ENCODE measurements at places on chromosomes 13 and 19.

DNA sequence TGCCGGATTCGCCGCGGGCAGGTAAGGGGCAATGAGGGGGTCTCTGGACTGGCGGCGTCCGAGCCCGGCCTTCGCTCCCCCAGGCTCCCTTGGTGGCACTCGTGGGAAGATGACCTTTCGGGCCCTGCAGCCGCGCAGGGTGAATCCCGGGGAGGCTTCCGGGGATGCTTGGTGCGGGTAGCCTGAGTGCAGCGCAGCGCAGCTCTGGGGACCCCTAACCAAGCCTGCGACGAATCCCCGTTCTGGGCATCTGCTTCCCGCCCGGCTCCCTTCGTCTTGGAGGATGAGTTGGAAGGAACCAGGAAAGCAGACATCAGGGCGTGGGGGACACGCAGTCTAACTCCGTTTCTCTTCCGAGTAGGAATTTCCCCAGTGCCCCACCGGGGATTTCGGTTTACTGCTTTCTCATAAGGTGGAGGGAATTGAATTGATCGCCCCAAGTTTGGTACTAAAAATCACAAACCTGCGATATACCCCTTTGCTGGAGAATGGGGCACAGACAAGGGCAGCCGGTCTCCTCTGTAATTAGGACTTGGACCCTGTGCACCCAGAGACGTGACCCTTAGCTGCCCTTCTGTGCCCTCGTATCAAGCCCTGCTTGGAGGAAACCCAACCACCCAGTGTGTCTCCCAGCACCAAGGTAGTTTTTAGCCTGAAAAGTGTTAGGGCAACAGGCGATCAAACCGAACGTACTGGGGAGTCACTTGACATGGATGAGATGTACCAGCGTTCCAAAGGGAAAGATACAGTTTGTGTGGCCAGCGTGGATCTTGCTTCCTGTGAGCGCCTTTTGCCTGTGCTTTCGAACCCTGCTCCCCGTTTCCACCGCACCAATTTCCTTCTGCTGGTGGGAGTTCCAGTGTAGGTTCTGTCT lies 1.0 kb downstream of the GPC5 start:
- DNase-seq, result no peak

DNA sequence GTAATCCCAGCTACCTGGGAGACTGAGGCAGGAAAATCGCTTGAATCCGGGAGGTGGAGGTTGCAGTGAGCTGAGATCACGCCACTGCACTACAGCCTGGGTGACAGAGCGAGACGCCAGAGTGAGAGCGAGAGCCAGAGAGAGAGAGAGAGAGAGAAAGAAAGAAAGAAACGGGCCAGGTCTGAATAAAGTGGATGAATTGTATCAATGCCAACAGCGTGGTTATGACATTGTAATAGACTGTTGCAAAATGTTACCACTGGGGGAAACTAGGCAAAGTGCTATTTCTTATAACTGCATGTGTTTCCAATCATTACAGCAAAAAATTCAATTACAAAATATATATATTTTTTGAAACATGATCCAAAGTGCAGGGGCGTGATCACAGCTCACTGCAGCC lies 11.8 kb upstream of the BTBD2 start:
- no peak for DNase-seq

GRCh38 chr19:32330213-32330857 lies 15.1 kb upstream of the ZNF507 start:
- DNase-seq, result no peak

GRCh38 chr13:94030415-94031119 lies 448.9 kb downstream of the DCT start:
- DNase-seq, result no peak

DNA sequence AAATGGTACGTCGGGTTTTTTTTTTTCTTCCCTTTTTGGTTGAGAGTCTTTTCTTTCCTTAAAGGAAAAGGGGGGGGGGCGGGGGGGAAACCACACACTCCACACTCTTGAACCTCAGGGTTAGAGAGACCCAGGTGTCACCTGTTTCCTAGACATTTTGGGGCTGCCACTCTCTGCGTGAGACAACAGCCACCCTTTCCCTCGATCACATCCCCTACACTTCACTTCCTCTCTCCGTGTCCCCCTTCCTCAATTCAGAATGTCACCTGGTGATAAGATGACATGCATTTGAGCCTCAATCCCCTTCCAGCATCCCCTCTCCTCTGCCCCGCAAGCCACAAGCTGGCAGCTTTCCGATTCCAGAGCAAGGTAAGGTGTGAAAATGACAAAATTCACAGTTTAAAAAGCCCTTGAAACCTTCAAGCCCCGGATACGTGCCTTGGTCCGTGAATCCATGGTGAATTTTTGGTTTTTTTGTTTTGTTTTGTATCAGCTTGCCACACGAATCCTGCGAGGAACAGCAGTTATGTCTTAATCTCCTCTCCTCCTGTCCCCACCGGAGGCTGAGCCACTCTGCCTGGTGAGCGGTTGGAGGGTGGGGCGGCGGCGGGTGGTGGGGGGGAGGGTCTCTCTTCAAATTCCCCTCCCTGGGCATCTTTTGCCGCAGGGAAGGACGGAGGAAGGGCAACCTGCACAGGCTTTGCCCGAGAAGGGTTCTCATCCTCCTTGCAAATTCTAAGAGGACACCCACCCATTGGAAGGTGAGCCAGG lies 4.2 kb downstream of the PTPRS start:
- DNase-seq, result no peak

- no peak for DNase-seq
Observed at GRCh38 chr13:46529216-46529919, 23.6 kb upstream of the LRCH1 start.

DNA sequence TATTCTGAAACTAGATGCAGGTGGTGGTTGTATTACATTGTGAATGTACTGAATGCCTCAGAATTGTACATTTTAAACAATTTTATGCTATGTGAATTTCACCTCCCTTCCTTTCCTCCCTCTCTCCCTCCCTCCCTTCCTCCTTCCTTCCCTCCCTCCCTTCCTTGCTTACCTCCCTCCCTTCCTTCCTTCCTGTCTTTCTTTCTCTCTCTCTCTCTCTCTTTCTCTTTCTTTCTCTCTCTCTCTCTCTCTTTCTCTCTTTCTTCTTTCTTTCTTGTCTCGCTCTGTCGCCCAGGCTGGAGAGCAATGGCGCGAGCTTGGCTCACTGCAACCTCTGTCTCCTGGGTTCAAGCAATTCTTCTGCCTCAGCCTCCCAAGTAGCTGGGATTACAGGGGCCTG lies 37.2 kb downstream of the IER2 start:
- no peak for DNase-seq

Measured in activated CD4-positive, alpha-beta T cell treated with anti-CD3 and anti-CD28 coated beads, Interleukin-2, amount 50 U/mL, for 1 hour (primary cell).